ENCODE measurements at places on chromosomes 5 and 9.

DNA sequence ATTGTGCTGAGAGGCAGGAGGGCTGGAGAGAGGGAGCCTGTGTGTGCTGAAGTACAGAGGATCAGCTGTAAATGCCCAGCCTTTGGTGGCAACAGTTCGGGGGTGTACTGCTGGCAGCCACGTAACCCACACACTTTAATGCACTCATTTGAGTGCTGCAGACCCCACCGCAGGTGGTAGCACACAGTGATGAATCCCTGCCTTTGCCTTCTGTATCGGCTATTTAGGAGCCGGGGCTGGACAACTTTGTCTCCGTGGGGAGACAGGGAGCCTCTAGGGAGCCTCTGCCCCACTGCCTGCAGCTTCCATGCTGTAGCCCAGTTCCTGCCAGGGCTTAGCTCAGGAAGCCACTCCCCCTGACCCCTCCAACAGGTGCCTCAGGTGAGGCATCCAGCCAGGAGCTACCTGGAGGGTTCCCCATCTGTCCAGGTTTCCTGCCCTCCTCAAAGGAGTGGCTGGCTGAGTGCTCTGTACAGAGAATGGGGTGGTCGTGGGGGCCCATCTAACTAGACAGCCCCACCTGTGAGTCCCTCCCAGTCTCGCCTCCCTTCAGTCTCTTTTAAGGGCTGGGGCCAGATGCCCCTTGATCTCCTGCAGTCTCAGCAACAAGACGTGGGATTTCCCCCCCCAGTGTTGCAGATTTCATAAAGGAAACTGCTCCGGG is 44.5 kb downstream of the SECISBP2 start:
- DNase-seq, result no peak
- no peaks in the 10 kb centered on the region for H3K27me3 ChIP-seq
- H3K4me1 ChIP-seq, result peaks cover 6% of the 10 kb centered on the region
- H3K27ac ChIP-seq, result peak overlapping the region; percentile 73
- peak overlapping the region; percentile 23 for H3K4me3 ChIP-seq
- H3K36me3 ChIP-seq, result peaks cover 52% of the 10 kb centered on the region

GRCh38 chr9:32378496-32378895 is 5.9 kb upstream of the ACO1 start:
- peaks cover 30% of the 10 kb centered on the region for H3K27me3 ChIP-seq
- H3K36me3 ChIP-seq, result no peaks in the 10 kb centered on the region
- no peak for DNase-seq
- no peak overlapping the region for H3K4me3 ChIP-seq
- H3K27ac ChIP-seq, result no peak overlapping the region
- H3K4me1 ChIP-seq, result peaks cover 9% of the 10 kb centered on the region

DNA sequence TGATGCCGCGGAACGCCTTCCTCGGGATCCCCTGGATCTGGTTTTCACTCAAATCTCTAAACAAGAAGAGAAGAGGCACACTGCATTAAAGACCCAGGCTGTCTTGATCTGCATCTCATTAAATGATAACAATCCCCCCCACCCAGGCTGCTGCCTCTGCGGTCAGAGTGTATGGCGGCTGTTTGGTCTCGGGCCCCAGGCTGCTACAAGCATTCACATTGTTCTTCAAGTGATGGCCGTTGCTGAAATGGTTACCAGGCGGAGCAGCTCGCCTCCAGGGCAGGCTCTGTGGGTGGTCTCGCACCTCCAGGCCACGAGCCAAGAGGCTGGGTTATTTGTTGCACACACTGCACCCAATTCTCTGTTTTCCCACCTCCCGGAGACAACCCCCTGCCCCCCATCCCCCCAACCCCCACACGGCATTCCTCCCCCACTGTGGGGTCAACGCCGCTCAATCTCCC is 304.1 kb upstream of the PANK3 start:
- peaks cover 16% of the 10 kb centered on the region for H3K27me3 ChIP-seq
- H3K36me3 ChIP-seq, result no peaks in the 10 kb centered on the region
- H3K4me3 ChIP-seq, result no peak overlapping the region
- H3K27ac ChIP-seq, result no peak overlapping the region

DNA sequence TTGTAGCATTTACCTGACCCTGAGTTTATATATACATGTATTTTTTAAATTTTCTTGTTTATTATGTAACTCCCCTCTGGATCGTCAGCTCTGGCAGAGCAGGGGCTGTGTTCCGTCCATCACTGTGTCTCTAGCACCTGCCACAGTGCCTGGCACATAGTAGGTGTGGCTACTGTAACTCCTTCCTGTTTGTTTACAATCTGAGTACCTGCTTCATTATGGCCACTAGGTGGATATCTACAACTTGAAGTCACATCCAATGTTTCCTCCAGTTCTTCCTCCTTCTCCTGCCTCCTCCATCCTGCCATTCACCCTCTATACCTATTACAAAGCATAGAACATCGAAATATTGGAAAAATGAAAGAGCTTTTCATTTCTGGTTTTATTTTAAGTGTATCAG is 14.2 kb upstream of the PPP1R2B start:
- peak overlapping the region; percentile 1 for H3K27ac ChIP-seq
- H3K27me3 ChIP-seq, result peaks cover 11% of the 10 kb centered on the region
- no peaks in the 10 kb centered on the region for H3K4me1 ChIP-seq
- no peak for DNase-seq

DNA sequence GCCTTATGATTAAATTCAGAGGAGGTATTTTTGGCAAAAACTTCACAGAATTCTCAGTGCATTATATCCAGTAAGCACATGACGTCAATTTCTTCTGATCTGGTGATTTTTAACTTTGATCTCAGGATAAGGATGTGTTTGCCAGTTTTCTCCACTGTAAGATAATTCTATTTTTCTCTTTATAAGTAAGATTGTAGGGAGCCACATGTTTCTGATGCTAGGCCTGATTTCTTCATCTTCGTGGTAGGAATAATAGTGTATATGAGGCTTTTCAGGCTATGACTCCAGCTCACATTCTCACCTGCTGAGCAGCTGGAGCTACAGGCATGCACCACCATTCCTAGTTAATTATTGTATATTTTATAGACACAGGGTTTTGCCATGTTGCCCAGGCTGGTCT is 32.1 kb upstream of the LMNB1 start:
- H3K4me3 ChIP-seq, result no peak overlapping the region
- H3K4me1 ChIP-seq, result peaks cover 17% of the 10 kb centered on the region
- H3K36me3 ChIP-seq, result no peaks in the 10 kb centered on the region

DNA sequence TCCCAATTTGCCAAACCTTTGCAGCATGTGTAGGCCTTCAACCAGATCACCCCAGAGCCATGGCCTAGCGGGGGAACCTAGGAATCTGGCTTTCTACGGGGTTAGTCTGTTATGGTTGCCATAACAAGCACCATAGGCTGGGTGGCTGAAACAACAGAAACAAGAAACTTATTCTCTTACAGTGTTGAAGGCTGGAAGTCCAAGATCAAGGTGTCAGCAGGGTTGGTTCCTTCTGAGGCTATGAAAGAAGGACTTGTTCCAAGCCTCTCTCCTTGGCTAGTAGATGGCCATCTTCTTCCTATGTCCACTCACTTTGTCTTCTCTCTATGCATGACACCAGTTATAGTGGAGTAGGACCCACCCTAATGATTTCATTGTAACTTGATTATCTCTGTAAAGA is 6.1 kb downstream of the FGF1 start:
- no peak for DNase-seq
- H3K36me3 ChIP-seq, result no peaks in the 10 kb centered on the region
- H3K27me3 ChIP-seq, result peaks cover 6% of the 10 kb centered on the region
- no peak overlapping the region for H3K4me3 ChIP-seq
- H3K4me1 ChIP-seq, result no peaks in the 10 kb centered on the region

- H3K27ac ChIP-seq, result no peak overlapping the region
- no peaks in the 10 kb centered on the region for H3K27me3 ChIP-seq
- DNase-seq, result no peak
Observed at GRCh38 chr9:34025811-34026210, 22.9 kb downstream of the UBAP2 start.

- H3K27me3 ChIP-seq, result no peaks in the 10 kb centered on the region
- H3K4me1 ChIP-seq, result no peaks in the 10 kb centered on the region
- DNase-seq, result no peak
- no peaks in the 10 kb centered on the region for H3K36me3 ChIP-seq
Observed at GRCh38 chr9:22992780-22993179, 546.2 kb downstream of the DMRTA1 start.

All from central memory CD8-positive, alpha-beta T cell (primary cell).